ENCODE measurements at places on chromosomes 1 and 21.
A peak's percentile ranks its signal among the peaks of the same experiment; 100 is the strongest.

- DNase-seq: no peak
These were observed 131.6 kb downstream of the TRIM33 start for GRCh38 chr1:114379358-114379757.

DNA sequence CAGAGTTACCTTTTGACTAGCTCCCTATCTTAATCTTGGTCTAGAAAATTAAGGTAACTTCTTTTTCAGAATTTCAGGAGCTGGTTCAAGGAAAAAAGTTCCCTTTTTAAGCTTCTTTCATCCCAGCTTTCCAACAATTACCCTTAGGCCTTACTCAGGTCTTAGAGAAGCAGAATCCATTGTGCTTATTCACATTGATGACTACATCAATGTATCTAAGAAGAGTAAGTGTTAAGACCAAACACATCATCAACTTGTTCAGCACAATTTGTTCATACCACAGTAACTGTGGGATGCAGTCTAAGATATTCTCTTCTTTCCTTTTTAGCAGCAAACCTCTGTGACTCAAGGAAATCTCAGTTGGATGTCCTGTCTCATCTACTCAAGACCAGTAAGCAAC is 4.1 kb downstream of the MRPL9 start:
- no peak for DNase-seq

DNA sequence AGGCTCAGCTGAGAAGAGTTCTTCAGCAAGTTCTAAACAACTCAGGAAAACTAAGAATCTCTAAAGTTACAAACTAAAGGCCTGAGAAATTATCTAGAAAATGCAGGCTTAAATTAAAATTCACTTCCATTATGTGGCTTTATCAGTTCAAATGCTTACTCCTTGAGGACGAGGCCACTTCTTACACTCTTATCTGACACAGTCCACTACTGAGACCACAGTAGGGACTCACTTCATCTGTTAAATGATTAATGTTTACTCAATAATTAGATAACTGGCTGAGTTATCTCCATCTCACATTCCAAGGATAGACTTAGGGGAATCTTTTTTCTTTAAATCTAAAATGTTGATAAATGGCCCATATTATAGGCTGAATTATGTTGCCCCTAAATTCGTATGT is 1.6 kb downstream of the C1orf141 start:
- no peak for DNase-seq

DNA sequence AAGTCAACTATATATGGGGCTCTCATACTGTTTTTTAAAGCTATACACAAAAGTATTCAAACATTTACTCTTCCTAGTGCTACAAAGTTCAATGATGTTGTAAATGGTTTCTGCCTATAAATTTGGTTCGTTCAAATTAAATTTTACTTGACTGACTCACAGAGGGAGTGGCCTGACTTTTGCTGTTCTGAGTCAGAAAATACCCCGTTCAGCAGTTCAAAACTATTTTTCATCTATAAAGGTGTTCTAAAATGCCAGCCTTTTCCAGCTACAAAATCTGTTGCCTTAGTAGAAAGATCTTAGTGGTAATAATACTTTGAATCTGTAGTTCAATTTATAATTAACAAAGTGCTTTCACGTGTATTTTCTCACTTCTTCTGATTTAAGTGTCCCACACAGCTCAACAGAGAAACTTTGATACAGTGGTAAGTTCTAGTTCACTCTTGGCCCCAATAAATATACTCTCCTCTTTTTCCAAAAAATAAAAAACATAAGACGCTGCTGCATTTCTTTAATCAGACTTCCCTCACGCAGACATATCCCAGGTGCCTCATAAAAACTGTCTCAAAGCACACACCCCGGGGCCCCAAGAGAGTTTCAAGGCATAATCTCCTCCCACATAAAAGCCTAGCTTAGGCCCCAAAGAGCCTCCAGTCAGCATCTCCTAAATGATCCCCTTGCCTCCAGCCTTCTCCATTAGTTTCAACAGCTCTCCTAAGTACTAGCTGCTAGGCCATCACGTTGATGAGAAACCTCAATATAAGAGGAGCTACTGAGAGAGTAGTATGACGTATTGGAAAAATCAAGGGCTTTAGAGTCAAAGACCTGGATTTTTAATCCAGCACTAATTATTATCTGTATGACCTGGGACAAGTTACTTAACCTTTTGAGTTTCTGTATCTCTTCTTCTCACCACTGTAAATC is 3.2 kb downstream of the PTP4A2 start:
- DNase-seq: no peak

- no peak for DNase-seq
These were observed 15.1 kb downstream of the PEA15 start for GRCh38 chr1:160220301-160220700.

DNA sequence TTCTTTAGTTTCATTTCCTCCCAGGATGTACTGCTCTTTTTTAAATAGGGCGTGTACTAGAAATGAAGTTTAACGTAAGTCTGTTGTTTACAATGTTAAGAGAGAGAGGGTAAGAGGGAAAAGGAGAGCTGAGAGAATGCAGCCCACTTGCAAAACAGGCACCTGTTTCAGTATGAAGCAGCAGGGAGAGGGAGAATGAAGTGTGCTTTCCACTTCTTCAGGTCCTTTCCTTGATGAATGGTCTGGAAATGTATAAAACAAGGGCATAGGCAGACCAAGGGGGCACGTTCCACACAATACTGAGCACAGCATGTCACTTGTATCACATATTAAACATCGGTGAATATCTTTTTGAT is 2.0 kb downstream of the KCNA3 start:
- no peak for DNase-seq

GRCh38 chr21:46428987-46429710 is 29.5 kb upstream of the DIP2A start:
- DNase-seq: no peak

GRCh38 chr1:50123071-50123470 is 14.4 kb downstream of the ELAVL4 start:
- DNase-seq: no peak

DNA sequence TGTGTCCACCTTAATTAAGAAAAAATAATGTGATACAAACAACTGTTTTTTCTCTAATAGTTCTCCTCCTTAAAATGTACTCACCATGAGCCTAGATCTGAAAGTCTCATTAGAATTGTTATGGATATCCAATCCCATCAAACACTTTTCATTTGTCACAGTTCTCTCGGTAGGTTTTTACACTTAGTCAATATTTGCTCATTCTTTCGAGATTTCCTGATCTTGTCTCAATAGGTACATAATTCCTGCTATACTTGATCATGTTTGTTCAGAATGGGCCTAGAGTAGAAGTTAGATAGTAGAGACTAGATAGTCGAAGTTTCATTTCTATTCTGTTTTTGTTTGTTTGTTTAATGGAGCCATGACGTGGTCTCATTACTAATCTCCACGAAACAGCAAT is 2005.7 kb downstream of the NCAM2 start:
- DNase-seq: no peak

GRCh38 chr1:187847531-187847930 is 1018.8 kb downstream of the PLA2G4A start:
- DNase-seq: no peak

- no peak for DNase-seq
These were observed 19.1 kb downstream of the CLDN14 start for GRCh38 chr21:36460866-36461265.

DNA sequence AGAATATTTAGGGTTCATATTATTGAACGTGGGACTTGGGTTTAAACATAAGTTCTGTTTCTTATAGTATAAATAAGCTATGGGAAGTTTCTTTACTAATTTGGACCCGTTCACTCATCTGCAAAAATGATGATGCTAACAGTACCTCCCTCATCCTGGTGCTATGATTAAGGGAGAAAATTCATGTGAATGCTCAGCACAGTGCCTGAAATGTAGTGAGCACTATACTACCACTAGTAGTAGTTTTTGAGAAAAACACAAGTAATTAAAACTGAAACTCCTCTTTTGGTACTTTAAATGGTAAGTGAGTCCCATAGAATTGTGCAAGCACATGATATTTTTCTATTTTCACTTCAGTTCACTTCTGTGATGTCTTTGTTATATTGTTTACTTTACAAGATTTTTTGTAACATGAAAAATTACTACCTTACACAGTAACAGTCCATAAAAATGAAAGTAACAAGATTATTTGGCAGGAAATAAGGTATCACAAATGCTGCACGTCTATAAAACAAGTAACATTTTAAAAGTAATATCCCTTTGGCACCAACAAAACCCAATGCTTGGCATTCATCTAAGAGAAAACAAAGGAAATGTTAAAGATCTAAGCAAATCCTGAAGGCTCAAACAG is 11.3 kb upstream of the PTPRC start:
- no peak for DNase-seq

GRCh38 chr1:77394166-77394565 is 112.3 kb downstream of the AK5 start:
- DNase-seq: no peak

GRCh38 chr1:16063226-16063829 is 10.1 kb downstream of the FAM131C start:
- no peak for DNase-seq

GRCh38 chr1:10510520-10511493 is 36.1 kb downstream of the PEX14 start:
- no peak for DNase-seq

- DNase-seq: no peak
These were observed 13.8 kb downstream of the ANGPTL1 start for GRCh38 chr1:178857126-178857525.

GRCh38 chr1:51506537-51506936 is 12.5 kb downstream of the EPS15 start:
- no peak for DNase-seq

DNA sequence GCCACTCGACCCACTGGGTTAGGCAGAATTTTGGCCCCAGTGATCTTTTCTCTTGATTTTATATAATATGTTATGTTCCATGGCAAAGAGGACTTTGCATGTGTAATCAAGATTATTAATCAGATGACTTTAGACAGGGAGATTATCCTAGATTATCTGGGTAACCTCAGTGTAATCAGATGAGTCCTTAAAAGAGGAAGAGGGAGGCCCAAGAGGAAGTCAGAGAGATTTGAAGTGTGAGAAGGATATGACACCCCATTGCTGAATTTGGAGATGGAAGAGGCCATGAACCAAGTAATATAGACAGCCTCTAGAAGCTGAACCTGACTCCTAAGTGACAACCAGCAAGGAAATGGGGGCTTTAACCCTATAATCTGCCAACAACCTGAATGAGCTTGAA is 117.1 kb upstream of the CSF3R start:
- no peak for DNase-seq

DNA sequence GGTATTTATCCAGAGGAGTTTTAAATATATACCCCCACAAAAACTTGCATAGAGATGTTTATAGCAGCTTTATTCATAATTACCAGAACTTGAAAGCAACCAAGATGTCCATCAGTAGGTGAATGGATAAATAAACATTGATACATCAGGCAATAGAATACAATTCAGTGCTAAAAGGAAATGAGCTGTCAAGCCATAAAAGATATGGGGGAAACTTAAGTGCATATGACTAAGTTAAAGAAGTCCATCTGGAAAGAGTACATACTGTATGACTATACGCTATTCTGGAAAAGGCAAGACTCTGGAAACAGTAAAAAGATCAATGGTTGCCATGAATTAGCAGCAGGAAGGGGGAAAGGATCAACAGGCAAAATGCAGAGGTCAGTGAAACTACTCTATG is 366.7 kb downstream of the HHIPL2 start:
- DNase-seq: no peak

DNA sequence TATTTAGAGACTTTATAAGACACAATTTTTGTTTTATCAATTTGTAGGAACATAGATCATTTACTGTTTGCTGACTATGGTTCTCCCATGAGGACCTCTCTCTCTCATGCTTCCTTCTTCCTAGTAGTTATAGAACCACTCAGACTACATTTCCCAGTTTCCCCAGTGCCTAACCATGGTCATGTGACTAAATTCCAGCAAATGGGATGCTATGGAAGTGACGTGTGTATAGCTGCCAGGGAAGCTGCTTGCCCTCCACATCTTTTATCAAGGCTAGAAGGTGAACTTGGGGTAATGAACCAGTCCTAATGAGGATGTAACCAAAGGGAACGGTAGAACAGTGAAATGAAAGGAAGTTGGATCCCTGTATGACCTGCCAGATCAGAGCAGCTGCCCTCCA is 184.0 kb downstream of the MIS18A start:
- DNase-seq: no peak

- DNase-seq: peak; percentile 57
These were observed 648 bp downstream of the S100PBP start for GRCh38 chr1:32817815-32818786.

DNA sequence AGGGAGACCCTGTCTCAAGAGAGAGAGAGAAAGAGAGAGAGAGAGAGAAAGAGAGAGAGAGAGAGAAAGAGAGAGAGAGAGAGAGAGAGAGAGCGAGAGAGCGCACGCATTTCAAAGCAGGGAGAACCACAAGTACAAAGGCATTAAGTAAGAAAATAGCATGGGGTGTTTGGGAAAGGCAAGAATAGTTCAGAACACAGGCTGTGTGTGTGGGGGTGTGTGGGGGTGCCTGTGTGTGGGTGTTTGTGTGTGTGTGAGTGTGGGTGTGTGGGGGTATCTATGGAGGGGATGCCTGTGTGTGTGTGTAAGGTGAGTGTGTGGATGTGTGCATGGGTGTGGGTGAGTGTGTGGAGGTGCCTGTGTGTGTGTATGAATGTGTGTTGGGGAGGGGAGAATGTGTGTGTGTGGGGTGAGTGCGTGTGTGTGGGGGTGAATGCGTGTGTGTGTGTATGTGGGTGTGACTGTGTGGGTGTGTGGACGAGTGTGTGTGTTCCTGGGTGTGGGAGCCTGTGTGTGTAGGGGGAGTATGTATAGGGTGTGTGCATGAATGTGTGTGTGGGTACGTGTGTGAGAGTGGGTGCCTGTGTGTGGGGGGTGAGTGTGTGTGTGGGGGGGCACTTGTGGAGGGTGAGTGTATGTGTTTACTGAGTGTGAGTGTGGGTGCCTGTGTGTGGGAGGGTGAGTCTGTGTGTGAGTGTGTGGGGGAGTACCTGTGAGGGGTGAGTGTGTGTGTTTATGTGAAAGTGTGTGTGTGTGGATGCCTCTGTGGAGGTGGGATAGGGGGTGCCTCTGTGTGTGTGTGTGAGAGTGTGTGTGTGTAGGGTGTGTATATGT is 19.1 kb upstream of the HDAC1 start:
- DNase-seq: no peak

GRCh38 chr1:210586771-210587170 is 258.1 kb downstream of the HHAT start:
- DNase-seq: no peak

GRCh38 chr1:88029899-88030298 is 654.2 kb upstream of the PKN2 start:
- no peak for DNase-seq

- no peak for DNase-seq
These were observed 382.7 kb upstream of the DUSP10 start for GRCh38 chr1:222124602-222125001.

DNA sequence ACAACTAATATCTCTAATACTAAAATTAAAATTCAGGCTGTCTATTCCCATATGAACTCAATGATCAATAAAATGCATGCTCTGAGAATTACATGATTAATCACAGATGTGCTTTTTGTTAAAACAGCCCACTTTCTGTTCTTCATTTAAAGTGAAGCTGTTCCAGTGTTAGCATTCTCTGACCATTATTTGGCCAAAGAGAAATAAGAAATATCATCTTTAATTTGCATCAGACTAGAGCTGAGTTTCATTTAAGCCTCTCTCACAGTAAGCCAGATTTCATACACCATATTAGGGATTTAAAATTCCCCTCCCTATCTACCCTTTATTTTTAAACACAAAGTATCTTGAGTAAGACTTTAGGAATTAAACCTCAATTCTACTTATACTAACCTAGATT is 261.6 kb downstream of the TPR start:
- DNase-seq: no peak

All from lower leg skin (tissue), 4 donors.